ENCODE measurements at places on chromosomes 1 and 21. TPM values are rescaled to one million over a fixed set of nuclear protein-coding genes. Genes with fewer than 3 reads are reported as not detected.
A peak's percentile ranks its signal among the peaks of the same experiment; 100 is the strongest.

TOR1AIP2 gene
- 115 TPM for total RNA-seq

S100A2 gene
- total RNA-seq: 14.1 TPM

CCDC27 gene
- not detected for total RNA-seq

CELA3B gene
- total RNA-seq: not detected

SDC3 gene
- total RNA-seq: 15.0 TPM

MYOG gene
- total RNA-seq: not detected

C1orf53 gene
- 14.2 TPM for total RNA-seq

DNA sequence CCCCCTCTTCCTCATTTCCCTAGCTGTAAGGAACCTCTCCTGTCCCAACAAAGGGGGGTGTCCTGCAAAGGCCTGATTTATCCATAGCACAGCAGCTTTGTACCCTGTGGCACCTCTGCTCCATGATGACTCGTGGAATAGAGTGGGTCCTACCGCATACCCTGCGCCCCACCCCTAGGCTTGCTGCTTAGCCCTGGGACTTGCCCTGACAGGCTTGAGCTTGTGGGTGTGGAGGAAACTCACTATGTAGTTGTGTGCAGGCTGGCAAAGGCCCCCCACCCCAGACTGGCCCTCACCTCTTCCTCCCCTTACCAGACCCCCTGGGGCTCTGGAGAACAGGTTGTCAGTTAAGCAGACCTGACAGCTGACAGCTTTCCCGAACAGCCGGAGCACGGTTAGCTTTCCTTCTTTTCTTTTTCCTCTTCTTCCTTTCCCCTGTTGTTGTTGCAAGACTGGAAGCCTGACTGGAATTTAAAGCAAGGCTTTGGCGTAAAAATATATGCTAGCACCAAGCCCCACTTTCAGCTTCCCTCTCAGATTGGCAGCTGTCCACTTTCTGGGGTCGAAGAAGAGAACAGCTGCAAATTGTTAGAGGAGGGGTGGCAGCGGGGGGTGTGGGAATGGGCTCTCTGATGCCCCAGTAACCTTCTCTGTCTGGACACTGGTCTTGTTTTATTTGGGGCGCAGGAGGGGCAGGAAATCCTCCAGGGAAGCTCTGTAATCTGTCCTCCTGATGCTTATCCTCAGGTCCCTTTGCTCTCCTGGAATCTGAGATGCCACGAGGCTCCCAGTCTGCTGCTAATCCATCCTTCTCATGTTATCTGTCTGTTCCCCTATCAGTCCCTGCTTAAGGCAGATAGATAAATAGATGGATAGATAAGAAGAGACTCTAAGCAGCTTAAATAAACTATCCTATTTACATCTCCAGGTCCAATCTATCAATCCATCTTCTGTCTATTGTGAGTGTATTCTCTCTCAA lies 134.6 kb downstream of the BRINP2 start:
- DNase-seq: no peak

- no peak for DNase-seq
Observed at GRCh38 chr1:47621483-47621882, 183.6 kb downstream of the FOXD2 start.

DNA sequence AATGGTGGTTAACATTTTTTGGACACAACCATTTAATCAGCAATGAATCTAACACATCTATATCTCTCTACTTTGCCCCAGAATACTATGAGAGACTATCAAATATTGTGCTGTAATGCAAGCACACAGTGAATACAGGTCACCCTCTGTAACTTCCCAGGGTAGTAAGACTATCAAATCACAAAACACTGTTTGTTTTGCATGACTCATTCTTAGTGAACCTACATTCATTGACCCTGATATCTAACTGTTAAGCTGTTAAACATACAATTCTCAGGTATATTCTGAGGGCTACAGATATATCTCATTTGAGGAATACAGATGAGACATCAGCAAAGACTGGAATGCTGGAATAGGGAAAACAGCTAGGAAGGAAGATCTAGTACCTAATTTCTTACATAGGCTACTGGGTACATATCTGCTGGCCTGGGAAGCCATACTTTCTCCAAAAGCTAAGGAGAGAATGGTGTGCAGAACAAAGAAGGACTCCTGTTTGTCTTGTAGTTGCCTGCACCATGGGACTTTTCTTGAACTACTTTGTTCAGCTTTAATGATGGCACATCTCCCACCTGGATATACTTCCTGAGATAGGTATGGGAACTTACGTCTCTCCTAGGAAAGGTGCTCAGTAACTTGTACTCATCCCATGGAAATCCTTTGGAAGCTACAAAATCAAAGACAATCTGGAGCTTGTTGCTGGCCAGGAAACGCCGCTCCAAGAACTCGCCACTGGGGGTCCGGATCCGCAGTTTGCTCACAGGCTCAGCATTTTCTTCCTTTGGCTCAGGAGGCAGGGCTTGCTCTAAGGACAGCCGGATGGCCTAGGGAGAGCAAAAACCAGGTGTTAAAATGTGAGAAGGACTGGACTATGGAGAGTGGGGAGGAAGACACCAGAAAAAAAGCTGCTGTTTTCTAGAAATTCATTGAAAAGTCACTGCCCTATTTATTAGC lies 51.9 kb upstream of the DMRTA2 start:
- no peak for DNase-seq

DNA sequence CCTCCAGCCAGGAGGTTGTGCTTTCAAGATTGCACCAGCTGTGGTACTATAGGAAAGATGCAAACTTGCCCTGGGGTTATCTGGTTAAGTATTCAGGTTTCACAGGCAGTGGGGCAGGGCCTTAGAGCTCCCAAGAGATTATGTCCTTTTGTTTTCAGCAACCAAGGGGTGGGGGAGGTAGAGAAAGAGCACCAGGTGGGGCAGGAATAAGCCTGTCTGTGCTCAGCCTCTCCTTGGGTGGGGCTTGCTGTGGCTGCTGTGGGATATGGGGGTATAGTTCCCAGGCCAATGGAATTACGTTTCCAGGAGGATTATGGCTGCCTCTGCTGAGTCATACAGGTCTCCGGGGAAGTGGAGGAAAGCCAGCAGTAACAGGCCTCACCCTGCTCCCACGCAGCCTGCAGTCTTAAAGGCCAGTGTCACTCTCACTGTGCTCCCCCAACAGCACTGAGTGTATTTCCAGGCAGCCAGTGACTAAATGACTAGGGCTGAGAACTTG lies 508.6 kb downstream of the RWDD3 start:
- DNase-seq: peak; percentile 71

DNA sequence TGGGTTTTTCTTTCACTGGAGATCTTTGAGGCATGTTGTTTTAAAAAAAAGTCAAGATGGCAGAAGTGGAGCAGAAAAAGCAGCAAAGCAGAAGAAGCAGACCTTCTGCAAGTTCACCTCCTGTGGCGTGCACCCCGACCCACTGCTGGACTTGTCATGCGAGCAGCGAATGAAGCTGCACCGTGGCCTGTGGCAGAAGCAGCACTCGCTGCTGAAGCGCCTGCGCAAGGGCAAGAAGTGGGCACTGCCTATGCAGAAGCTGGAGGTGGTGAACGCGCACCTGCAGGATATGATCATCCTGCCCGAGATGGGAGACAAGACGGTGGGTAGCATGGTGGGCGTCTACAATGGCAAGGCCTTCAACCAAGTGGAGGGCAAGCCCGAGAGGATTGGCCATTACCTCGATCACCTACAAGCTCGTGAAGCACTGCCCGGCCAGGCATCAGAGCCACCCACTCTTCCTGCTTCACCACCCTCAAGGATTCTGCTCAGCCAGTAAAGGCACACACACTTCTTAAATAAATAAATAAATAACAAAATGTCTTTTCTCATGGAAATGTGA lies 22.1 kb downstream of the METTL13 start:
- DNase-seq: no peak

DNA sequence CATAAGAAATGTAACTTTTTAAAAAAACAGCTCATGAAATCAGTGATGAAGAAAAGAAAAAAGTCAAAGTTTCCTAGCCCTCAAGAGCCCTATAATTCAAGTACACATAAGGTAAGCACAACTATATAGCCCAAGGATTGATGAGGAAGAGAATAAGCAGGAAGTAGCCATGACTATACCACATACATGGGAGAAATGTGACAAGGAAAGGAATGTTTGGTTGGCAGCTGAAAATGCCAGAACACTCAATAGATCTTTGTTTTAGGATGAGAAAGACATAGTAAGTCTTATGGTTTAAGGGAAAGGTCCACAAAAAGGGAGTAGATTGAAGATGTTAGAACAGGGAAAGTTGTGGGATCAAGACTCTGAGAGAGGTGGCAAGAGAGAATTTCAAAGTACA lies 5.7 kb downstream of the DOCK7 start:
- DNase-seq: no peak

GRCh38 chr1:152015766-152016165 lies 21.0 kb downstream of the S100A11 start:
- no peak for DNase-seq

DNA sequence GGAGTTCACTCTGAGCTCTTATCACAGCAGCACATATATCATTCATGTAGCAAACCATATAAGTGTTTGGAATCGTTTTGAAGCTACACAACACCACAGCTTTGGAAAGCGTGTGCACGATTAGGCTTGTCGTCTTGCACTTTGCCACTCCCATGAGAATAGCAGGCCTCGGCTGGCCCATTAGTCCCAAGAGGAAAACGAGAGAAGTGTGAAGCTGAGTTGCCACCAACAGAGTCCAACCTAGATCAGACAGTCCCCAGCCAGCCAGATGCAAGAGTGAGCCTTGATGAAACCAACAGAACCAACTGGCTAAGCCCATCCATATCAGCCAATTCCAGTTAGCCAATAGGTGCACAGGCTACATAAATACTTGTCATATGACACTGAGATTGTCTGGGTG lies 238.4 kb downstream of the C1orf94 start:
- DNase-seq: no peak

DNA sequence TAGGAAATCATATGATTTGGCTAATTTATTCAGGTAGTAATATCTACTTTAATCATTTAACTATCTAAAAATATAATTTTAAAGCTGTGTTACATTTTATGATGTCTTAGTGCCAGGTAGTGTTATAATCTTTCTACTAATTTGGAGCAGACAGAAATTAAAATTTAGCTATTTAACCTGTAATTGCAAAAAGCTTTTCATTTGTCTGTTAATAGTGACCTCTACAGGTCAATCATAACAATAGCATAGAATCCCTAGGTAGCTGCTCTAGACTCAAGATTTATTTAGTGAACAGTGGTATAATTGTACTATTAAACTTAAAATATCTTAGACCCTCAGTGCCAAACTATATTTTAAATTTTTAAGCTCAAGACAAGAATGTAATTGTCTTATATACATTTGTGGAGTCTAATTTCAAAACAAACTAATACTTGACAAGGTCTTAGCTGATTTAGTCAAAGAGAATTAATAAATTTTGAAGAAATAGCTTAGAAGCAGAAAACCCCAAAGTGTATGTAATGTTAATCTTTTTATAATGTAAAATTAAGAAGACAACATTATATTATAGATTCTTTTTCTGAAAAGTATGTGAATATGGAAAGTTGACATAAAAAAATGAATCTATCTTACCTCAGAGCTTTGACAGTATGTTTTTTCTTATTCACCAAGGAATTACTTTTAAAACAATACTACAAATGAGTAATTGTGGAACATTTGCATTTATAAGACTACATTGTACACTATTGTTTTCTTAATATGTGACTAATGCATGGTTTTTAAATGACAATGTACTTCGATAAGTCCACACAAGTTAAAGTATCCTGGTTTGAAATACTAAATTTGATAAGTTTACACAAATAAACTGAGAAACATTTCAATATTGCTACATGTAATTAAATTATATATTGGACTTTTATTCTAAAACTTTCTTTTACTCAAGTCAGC lies 64.1 kb upstream of the RNPC3 start:
- no peak for DNase-seq

DNA sequence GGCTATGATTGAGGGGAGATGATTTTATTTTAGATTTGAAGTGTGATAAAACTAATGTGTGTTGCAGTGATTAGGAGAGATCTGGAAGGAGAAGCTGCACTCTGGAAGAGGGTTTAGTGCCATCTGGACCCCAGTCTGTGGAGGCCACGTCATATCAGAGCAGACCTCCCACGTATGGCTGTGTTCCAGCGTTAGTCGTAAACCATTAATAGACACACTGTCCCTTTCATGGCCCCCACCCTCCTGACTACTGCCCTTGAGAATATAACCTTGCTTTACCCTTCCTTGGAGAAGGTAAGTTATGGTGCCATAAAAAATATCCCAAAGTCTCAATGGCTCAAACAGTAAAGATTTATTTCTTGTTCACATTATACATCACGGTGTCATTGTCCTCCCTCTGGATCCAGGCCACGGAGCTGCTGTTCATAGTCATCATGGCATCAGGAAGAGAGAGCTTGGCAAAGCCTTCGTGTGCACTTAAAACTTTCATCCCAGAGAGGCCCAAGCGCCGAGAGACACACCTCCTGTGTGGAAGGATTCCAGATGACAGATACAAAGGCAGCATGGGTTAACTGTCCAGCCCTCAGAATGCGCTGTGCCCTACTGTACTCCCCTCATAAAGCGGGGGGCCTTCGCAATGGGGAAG lies 33.2 kb downstream of the RHOU start:
- peak; percentile 6 for DNase-seq

- DNase-seq: peak; percentile 17
Observed at GRCh38 chr1:90114521-90115141, 119.7 kb downstream of the ZNF326 start.

DNA sequence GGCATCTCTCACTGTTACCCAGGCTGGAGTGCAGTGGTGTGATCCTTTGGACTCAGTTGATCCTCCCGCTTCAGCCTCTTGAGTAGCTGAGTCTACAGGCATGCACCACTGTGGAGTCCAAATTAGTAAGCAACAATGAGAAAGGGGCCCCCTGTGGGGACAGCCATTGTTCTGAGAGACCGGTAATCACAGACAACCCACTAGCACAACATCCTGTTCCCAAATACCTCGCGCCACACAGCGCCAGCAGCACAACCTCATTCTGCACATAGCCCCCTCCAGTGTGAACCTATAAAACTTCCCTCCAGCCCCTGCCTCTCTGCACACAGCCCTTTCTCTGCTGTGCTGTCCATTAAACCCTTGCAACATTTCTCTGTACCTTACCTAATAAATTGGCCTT lies 226.4 kb downstream of the DYRK1A start:
- no peak for DNase-seq

Measured in Calu3 (cell line).